ENCODE measurements at places on chromosomes 5 and 9. TPM values are rescaled to one million over a fixed set of nuclear protein-coding genes. Genes with fewer than 3 reads are reported as not detected.

DNA sequence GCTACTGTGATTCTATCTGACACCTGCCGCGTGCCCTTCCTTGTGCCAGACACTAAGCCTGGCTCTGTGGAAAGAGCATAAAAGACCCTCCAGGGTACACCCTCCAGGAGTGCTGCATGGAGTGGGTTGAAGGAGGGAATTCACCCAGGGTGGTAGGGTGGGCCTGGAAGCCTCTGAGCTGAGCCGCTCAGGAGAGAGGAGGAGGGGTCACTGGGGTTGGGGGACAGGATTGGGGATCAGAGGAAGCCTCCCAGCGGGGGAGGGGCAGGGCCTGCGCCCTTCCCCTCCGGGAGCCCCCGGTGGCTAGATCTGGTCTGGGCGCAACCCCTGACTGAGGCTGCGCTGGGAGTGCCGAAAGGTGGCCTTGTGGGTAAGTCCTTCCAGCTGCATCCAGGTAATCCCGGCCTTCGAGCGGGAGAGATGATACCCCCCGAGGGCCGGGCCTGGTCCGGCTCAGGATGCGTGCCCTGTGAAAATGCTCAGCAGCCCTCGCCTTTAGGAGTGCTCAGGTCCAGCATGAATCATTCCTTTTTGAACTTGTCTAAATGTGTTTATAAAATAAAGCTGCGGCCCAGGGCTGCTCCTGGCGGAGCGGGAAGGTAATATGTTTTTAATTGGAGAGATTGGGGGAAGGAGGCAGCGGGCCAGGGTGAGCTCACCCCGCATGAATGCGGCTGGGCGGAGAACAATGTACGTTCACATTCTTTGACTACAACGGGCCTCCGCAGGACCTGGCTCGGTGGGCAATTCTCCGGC lies 118.1 kb upstream of the SMIM23 start:
- no peak overlapping the region for H3K4me3 ChIP-seq
- H3K4me1 ChIP-seq = peaks cover 6% of the 10 kb centered on the region
- no peaks in the 10 kb centered on the region for H3K27me3 ChIP-seq
- DNase-seq = peak; percentile 53
- H3K27ac ChIP-seq = no peak overlapping the region

PFN3 gene
- total RNA-seq = not detected

- no peaks in the 10 kb centered on the region for H3K27me3 ChIP-seq
- no peaks in the 10 kb centered on the region for H3K36me3 ChIP-seq
- no peaks in the 10 kb centered on the region for H3K4me1 ChIP-seq
- no peak overlapping the region for H3K4me3 ChIP-seq
Measured at GRCh38 chr5:35651002-35651756, 33.5 kb downstream of the SPEF2 start.

DNA sequence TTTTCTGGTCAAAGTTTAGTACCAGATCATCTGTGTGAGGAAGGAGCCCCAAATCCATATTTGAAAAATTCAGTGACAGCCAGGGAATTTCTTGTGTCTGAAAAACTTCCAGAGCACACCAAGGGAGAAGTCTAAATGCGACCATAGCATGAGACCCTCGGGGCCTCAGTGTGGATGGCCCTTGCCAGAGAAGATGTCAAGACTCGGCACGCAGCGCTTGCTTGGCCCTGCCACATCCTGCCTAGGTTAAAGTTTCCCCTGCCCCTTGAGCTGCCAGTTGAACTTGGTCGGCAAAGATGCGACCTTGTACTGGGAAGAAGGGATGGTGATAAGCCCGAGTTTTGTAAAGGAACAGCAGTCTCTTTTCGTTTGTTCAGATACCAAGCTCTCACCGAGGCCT lies 65.8 kb downstream of the IL31RA start:
- H3K4me3 ChIP-seq = no peak overlapping the region
- DNase-seq = no peak
- H3K36me3 ChIP-seq = no peaks in the 10 kb centered on the region
- no peak overlapping the region for H3K27ac ChIP-seq

ARHGEF37 gene
- total RNA-seq = 14.0 TPM

- H3K27me3 ChIP-seq = no peaks in the 10 kb centered on the region
- no peaks in the 10 kb centered on the region for H3K4me1 ChIP-seq
- H3K4me3 ChIP-seq = no peak overlapping the region
- peak; percentile 72 for DNase-seq
- H3K36me3 ChIP-seq = no peaks in the 10 kb centered on the region
Measured at GRCh38 chr5:38265546-38266179, 7.3 kb downstream of the EGFLAM start.

PRRX2 gene
- 1.0 TPM for total RNA-seq

- no peak overlapping the region for H3K4me3 ChIP-seq
- no peak overlapping the region for H3K27ac ChIP-seq
- peaks cover 17% of the 10 kb centered on the region for H3K4me1 ChIP-seq
- H3K27me3 ChIP-seq = no peaks in the 10 kb centered on the region
- no peaks in the 10 kb centered on the region for H3K36me3 ChIP-seq
Measured at GRCh38 chr9:125536776-125537175, 170.2 kb downstream of the MAPKAP1 start.

TAS2R1 gene
- total RNA-seq = not detected

OR1Q1 gene
- total RNA-seq = not detected

NAA35 gene
- total RNA-seq = 32.3 TPM

CARTPT gene
- total RNA-seq = not detected

- no peak overlapping the region for H3K27ac ChIP-seq
- no peaks in the 10 kb centered on the region for H3K27me3 ChIP-seq
- no peaks in the 10 kb centered on the region for H3K36me3 ChIP-seq
- H3K4me3 ChIP-seq = no peak overlapping the region
- peaks cover 16% of the 10 kb centered on the region for H3K4me1 ChIP-seq
Measured at GRCh38 chr5:111735583-111736270, 21.3 kb downstream of the NREP start.

- no peak overlapping the region for H3K4me3 ChIP-seq
- H3K36me3 ChIP-seq = no peaks in the 10 kb centered on the region
- DNase-seq = no peak
- no peaks in the 10 kb centered on the region for H3K4me1 ChIP-seq
- no peak overlapping the region for H3K27ac ChIP-seq
Measured at GRCh38 chr5:107855171-107855570, 184.4 kb upstream of the EFNA5 start.

DNA sequence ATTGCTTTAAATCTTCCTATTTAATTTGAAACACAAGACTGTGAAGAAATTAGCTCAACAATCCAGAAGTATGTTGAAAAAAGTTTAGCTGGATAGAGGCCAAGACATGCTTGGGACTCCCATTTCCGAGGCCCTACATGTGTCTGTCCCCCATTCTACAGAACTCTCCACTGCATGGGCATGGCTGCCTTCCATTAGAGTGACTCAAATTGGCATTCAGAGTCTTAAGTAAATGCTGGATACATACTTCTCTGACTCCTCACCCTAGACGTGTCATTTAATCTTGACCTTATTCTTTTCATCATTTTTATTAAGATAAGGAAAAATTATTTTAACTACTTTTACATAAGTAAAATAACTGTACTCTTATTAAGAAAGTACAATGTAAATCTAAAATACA lies 530.4 kb upstream of the CDH9 start:
- H3K27me3 ChIP-seq = no peaks in the 10 kb centered on the region
- H3K36me3 ChIP-seq = no peaks in the 10 kb centered on the region
- no peaks in the 10 kb centered on the region for H3K4me1 ChIP-seq
- no peak overlapping the region for H3K27ac ChIP-seq

DNA sequence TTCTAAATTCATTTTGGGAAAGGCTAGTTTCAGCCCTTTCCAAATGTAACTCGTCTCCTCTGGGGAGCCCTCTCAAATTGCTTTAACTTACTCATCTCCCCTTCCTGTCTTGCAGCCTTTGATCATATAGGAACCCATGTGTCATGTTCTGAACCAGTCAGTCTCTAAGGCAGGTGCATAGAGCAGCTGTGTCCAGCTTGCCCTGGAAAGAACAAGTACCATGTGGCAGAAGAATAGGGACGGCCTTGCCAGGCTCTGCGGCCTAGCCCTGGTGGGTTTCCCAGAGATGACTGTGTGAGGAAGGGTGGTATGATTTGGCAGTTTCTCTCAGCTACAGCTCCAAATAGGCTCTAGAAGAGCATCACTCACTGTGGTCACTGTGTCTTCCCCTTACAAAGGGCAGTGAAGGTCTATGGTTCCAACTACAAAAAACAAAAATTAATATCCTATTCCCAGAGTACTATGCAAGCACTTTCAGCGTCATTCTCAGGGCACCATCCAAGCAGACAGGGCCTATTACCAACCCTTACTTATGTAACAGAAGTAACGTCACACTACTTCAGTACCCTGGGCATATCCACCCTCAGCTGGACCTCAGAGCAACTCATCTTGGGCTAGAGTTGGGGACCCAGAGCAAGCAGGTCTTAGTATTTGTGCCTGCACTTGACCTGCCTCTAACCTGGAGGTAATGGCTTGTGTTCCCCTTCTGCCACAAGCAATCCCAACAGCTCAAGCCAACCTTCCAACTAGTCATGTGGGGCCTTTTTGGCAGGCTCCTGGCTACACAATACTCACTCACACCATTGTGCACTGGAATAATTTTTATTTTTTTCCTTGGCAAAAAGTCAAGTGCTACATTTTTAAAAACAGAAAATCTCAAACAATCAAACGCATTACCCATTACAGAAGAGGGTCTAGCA lies 37.2 kb upstream of the UBAP2 start:
- no peak for DNase-seq
- peaks cover 7% of the 10 kb centered on the region for H3K4me1 ChIP-seq
- H3K27me3 ChIP-seq = no peaks in the 10 kb centered on the region
- H3K36me3 ChIP-seq = peaks cover 18% of the 10 kb centered on the region

MCTP1 gene
- total RNA-seq = 3.6 TPM

GRCh38 chr9:37433867-37434371 lies 11.4 kb downstream of the GRHPR start:
- H3K36me3 ChIP-seq = no peaks in the 10 kb centered on the region
- H3K27me3 ChIP-seq = no peaks in the 10 kb centered on the region
- H3K4me1 ChIP-seq = peaks cover 7% of the 10 kb centered on the region
- no peak overlapping the region for H3K4me3 ChIP-seq

FBP1 gene
- total RNA-seq = 39.9 TPM

- no peak for DNase-seq
- H3K4me1 ChIP-seq = peaks cover 5% of the 10 kb centered on the region
- no peaks in the 10 kb centered on the region for H3K27me3 ChIP-seq
Measured at GRCh38 chr9:87665505-87665904, 60.4 kb upstream of the CTSL start.

DNA sequence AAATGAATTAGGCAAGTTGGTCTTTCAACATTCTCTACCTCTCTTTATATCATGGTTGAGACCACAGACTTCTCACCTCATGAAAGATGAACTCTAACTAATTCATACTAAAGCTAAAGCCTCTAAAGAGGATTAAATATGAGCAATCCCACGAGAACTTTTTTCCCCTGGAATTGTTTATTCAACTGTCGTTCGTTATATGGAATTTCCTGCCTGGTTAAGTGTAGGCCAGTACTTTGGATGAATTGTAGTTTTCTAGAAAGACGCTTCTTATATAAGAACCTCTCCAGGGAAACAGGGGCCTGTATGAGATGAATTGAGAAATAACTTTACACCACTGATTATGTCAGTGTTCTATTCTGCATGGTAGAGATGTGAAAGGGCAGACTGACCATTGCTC lies 42.9 kb downstream of the PDCD1LG2 start:
- H3K4me1 ChIP-seq = no peaks in the 10 kb centered on the region
- no peak for DNase-seq
- no peaks in the 10 kb centered on the region for H3K36me3 ChIP-seq
- no peak overlapping the region for H3K27ac ChIP-seq
- H3K27me3 ChIP-seq = no peaks in the 10 kb centered on the region
- no peak overlapping the region for H3K4me3 ChIP-seq

GRCh38 chr5:176697934-176698538 lies 50.8 kb downstream of the TSPAN17 start:
- no peak overlapping the region for H3K4me3 ChIP-seq
- peaks cover 4% of the 10 kb centered on the region for H3K4me1 ChIP-seq
- DNase-seq = no peak
- no peaks in the 10 kb centered on the region for H3K36me3 ChIP-seq

GTF3C5 gene
- total RNA-seq = 57.7 TPM

- no peak for DNase-seq
- no peaks in the 10 kb centered on the region for H3K27me3 ChIP-seq
- no peaks in the 10 kb centered on the region for H3K4me1 ChIP-seq
- H3K27ac ChIP-seq = no peak overlapping the region
Measured at GRCh38 chr5:12911156-12911555, 1006.9 kb upstream of the CTNND2 start.

DNA sequence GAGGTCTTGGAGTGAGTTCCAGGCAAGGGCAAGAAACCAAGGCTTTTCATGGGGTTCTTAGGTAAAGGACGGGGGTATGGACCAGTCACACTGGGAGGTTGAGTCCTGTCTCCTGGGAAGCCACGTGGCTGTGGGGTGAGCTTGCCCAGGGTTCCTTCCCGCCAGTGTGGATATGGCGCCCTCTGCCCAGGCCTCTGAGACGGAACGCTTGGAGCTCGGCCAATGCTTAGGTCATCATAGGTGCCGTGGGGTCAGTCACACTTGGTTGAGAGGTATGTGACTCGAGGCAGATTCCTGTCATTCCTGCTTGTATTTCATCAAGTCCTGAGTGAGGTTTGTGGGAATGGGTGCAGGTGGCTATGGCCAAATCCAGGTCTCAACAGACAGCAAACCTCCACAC lies 46.2 kb downstream of the TENT4A start:
- H3K27me3 ChIP-seq = no peaks in the 10 kb centered on the region
- peak; percentile 58 for DNase-seq
- H3K36me3 ChIP-seq = peaks cover 7% of the 10 kb centered on the region
- H3K27ac ChIP-seq = no peak overlapping the region
- no peaks in the 10 kb centered on the region for H3K4me1 ChIP-seq
- no peak overlapping the region for H3K4me3 ChIP-seq

GRCh38 chr5:173638126-173639040 lies 21.9 kb upstream of the BOD1 start:
- no peaks in the 10 kb centered on the region for H3K36me3 ChIP-seq
- no peaks in the 10 kb centered on the region for H3K4me1 ChIP-seq
- H3K27me3 ChIP-seq = no peaks in the 10 kb centered on the region
- no peak for DNase-seq
- no peak overlapping the region for H3K4me3 ChIP-seq

GRCh38 chr9:36400332-36401163 lies 479 bp upstream of the RNF38 start:
- H3K4me3 ChIP-seq = peak overlapping the region; percentile 79
- H3K36me3 ChIP-seq = no peaks in the 10 kb centered on the region
- no peaks in the 10 kb centered on the region for H3K27me3 ChIP-seq

- no peak overlapping the region for H3K27ac ChIP-seq
- no peak for DNase-seq
- no peaks in the 10 kb centered on the region for H3K36me3 ChIP-seq
- H3K4me3 ChIP-seq = no peak overlapping the region
Measured at GRCh38 chr9:116313638-116314037, 160.0 kb downstream of the PAPPA start.

SGCD gene
- 2.6 TPM for total RNA-seq

- H3K36me3 ChIP-seq = no peaks in the 10 kb centered on the region
- peak overlapping the region; percentile 51 for H3K4me3 ChIP-seq
- no peaks in the 10 kb centered on the region for H3K27me3 ChIP-seq
- peak overlapping the region; percentile 91 for H3K27ac ChIP-seq
- peak; percentile 62 for DNase-seq
Measured at GRCh38 chr5:55232271-55232984, 980 bp downstream of the CCNO start.

- no peak overlapping the region for H3K4me3 ChIP-seq
- no peaks in the 10 kb centered on the region for H3K4me1 ChIP-seq
- H3K27ac ChIP-seq = no peak overlapping the region
- no peak for DNase-seq
- H3K27me3 ChIP-seq = no peaks in the 10 kb centered on the region
Measured at GRCh38 chr9:16203729-16204573, 651.1 kb downstream of the CCDC171 start.

RELL2 gene
- 2.9 TPM for total RNA-seq
